Effector CD4-positive, alpha-beta T cell (primary cell): ENCODE measurements at places on chromosomes 3 and 15.

GRCh38 chr3:165636684-165637015 is 200.6 kb downstream of the BCHE start:
- no peak for DNase-seq

DNA sequence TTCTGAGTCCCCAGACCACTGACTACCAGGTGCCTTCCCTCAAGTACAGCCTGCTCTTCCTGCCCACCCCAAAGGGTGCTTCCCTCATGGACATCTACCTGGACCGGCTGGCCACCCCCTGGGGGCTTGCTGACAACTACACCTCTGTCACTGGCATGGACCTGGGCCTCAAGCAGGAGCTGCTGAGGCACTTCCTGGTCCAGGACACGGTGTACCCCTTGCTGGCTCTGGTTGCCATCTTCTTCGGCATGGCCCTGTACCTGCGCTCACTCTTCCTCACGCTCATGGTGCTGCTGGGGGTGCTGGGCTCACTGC is 9.3 kb downstream of the DISP2 start:
- no peak for DNase-seq

GRCh38 chr15:23823508-23823907 is 136.4 kb upstream of the NDN start:
- DNase-seq, result no peak

DNA sequence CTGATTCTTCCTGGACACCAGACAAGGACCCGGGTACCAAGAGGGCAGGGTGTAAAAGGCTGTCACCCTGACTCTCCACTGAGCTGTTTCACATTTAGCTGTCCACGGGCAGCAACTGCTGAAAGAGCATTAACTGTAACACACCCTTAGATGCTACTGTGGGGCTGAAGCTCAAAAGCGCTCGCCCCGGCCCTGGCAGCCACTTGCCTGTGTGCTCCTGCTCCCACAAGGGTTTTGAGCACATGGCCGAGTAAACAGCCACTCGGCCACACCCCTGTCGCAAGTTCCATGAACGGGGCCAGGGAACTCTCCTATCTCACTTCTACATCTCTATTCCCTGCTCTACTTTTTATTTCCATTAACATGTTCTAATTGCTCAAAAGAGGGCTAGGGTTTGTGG is 421.7 kb downstream of the TUSC7 start:
- no peak for DNase-seq

GRCh38 chr15:94164202-94164807 is 67.1 kb upstream of the MCTP2 start:
- peak; percentile 24 for DNase-seq

- DNase-seq, result no peak
Measured at GRCh38 chr15:45993072-45993471, 358.2 kb downstream of the SQOR start.

- no peak for DNase-seq
Measured at GRCh38 chr3:13475871-13476590, 4.1 kb upstream of the HDAC11 start.

GRCh38 chr3:107450254-107450893 is 72.4 kb upstream of the BBX start:
- no peak for DNase-seq

- no peak for DNase-seq
Measured at GRCh38 chr3:139521816-139522215, 17.7 kb downstream of the RBP1 start.

GRCh38 chr3:14231145-14231990 is 52.8 kb downstream of the LSM3 start:
- DNase-seq, result no peak

DNA sequence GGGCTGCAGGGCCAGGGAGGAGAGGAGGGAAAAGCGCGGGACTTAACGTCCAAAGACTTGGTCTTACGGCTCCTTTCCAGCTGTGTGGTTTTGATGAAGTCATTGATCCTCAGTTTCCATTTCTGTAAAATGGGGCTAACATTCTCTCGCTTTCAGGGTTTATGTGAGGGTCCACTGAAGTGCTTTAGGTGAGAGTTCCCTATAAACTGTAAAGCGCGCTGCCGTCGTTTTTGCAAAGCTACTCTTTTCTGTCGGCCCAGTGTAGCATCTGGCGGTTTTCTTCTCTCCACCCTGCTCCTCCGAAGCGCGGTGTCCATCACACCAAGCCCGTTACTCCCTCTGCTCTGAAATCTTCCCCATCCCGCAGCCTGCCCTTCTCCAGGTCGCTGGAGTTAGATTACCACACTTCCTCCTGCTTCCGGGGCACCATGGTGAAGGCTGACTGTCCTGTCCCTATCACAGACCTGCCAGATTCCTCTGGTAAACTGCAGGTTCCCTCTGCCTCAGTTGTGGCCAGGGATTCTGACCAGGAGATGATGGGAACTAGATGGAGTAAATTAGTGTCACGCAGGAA is 702 bp upstream of the DNAJC17 start:
- no peak for DNase-seq

GRCh38 chr3:77467702-77468625 is 428.1 kb downstream of the ROBO2 start:
- DNase-seq, result no peak

DNA sequence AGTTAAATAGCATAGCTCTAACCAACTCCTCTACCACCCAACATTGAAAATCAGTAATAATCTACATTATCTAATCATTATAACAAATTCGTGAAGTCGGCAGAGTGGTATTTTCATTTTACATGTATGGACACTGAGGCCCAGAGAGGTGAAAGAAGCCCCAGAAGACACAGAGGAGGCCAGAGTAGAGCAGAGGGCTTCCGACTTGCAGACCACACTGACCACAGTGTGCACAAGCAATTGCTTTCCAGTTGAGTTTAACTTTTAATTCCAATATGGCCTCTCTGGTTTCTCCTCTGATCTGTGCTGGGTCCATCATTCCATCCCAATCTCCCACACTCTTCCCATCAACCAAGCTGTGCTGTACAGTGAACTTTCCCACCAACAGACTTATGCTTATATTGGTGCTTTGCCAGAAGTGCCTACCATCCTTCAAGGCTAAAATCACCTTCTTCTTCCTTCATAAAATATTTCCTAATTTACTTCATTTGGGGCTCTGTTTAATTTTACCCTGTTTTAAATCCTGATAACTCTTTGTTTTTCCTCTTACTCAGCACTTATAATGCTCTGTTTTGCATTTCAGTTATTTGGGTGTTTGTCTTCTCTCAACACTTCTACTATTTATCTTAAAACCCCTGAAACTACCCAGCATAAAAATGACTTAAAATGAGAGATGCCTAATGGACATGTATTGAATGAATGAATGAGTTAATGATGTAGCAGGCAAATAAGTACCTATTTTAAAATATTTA is 81.8 kb upstream of the TNFSF10 start:
- no peak for DNase-seq

DNA sequence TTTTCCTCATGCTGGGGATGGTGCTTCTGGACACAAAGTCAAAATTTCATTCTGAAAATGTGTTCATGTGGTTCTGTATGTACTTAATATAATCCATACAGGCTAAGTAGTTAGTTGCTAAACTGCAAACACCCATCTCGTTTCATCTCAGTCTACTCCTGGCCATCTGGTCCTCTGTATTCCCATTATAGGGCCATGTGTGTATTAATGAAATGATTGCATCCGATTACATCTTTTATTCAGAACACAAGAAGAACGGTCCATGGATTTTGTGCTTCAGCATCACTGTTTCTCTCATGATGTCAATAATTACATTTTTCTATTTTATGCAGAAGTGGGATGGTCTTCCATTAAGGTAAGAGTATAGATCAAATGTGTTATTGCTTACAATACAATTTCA is 6.1 kb upstream of the GJD2 start:
- no peak for DNase-seq

- no peak for DNase-seq
Measured at GRCh38 chr3:157858821-157859220, 247.4 kb downstream of the SHOX2 start.

DNA sequence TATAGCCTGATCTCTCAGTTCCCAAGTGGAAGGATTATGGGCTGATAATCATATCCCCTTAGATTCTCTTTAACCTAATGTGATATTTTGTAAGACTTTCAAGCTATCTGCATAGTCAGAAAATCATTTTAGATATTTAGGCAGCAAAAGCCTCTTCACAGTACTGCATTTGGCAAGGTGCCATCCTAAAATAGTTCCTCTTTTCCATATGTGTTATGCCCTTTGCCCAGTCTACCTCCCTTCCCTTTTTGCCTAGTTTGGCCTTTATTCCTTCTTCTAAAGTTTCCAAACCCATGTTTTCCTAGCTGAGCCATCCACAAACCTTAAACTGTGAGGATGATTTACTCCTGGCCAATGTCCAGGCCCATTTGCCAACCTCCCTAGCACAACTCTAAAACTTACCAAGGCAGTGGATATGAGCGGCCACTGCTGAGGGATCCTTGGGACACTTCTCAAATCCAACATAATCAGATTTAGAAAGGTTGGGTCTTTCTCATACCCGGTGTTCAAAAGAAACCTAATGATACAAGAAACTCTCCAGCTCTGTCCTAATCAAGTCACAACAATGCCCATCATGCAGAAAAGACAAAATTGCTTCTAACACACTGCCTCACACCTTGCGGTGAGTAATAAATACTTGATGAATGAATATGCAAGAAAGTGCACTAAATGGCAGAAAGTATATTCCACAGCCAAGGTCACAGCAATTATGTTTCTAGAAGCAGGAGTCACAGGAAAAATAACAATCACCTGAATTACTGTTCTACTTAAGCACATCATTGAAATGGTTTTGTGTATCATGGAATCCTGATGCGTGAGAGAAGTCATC is 493.9 kb downstream of the NLGN1 start:
- no peak for DNase-seq

- DNase-seq, result no peak
Measured at GRCh38 chr3:21942328-21942727, 191.3 kb upstream of the ZNF385D start.

DNA sequence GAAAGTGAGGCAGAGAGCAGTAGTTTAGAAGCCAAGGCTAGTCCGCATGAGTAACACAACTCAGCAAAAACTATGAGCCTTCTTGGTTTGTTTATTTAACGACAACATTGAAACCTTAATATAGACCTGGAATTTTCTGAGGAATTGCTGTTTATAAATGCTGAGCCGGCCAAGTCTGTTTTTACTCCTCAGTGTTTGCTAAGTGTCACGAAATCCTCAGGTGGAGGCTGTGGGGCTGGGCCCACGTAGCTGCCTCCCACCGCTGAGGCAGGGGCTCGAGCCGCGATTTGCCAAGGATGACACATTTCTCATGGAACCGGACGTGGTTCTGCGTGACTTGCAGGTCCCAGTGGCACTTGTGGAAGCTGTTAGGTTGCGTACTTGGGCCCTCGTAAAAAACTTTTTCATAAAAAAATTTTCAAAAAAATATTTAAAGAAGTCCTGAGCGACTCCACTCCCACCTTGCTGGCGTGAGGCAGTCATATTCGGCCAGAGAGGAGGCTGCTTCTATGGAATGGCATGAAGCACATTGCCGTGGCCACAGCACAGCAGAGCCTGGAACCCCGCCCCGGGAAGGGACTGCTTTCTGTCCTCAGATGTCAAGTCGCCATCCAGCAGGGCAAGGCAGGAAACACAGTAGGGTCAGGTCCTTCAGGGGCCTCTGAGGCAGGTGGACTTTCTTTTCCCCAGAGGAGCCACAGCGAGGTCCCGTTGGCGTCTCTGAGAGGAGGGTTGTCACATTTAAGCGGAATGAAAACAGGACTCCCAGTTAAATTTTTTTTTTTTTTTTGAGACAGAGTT is 64.8 kb upstream of the PCSK6 start:
- no peak for DNase-seq

GRCh38 chr15:82832601-82833361 is 23.4 kb downstream of the WHAMM start:
- no peak for DNase-seq

DNA sequence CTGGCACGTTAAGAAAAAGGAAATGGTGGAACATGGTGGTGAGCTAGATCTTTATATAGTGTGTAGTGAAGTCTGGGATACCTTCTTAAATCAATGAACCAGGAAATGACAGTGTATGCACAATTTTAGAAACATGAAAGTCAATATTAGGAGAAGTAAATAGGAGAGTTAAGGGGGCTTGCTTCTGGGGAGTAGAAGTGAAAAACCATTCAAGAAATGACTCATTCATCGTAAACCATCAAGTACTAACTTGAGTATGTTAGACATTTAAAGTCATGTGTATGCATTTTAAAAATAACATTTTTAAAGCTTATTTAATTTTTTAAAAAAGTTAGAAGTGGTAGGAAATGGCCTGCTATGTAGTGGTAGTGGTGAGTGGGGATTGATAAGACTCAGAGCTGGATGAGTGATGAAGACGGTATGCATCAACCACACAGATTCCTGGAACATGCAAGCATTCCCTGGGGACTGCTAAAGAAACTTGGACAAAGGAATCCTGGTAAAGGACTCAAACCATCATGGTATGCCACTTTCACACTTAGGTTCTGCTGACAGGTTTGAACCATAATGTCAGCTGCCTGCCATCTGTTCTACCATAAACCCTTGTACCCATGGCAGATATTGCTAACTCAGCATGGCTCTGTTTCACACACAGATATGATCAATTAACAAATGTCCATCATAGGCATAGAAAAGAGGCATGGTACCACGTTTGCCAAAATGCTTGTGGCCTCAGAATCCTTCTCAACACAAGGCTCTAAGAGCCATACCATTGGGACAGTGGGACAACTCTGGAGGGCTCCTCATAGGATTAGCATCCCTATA is 28.9 kb upstream of the MITF start:
- DNase-seq, result no peak

DNA sequence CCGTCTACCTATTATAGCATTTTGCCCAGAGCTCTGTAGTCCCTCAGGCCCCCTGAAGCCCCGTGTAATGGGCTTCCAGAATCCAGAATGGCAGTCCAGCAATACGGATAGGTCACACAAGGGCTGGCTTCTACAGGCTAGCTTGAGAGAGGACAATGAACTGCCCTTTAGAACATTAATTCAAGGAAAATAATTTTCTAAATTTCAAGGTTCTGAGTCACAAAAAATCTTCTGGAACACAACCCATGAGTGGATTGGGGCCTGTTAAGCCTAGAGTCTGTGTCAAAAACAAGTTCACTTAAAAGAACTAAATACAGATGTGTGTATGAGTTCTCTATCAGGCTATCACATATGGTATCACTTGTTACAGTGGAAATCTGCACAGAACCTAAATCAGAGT is 28.8 kb downstream of the DCP1A start:
- no peak for DNase-seq

- DNase-seq, result no peak
Measured at GRCh38 chr3:67291287-67292252, 293.5 kb downstream of the KBTBD8 start.

- no peak for DNase-seq
Measured at GRCh38 chr3:3589715-3590130, 209.5 kb upstream of the LRRN1 start.

GRCh38 chr3:108102420-108103039 is 11.7 kb upstream of the CD47 start:
- no peak for DNase-seq
